Sigmoid colon (tissue), 7 donors: ENCODE measurements at places on chromosomes 1 and 21. TPM values are rescaled to one million over a fixed set of nuclear protein-coding genes. Genes with fewer than 3 reads are reported as not detected.

GRCh38 chr1:26372039-26372438 lies 511 bp downstream of the ZNF683 start:
- no peak for DNase-seq

DNA sequence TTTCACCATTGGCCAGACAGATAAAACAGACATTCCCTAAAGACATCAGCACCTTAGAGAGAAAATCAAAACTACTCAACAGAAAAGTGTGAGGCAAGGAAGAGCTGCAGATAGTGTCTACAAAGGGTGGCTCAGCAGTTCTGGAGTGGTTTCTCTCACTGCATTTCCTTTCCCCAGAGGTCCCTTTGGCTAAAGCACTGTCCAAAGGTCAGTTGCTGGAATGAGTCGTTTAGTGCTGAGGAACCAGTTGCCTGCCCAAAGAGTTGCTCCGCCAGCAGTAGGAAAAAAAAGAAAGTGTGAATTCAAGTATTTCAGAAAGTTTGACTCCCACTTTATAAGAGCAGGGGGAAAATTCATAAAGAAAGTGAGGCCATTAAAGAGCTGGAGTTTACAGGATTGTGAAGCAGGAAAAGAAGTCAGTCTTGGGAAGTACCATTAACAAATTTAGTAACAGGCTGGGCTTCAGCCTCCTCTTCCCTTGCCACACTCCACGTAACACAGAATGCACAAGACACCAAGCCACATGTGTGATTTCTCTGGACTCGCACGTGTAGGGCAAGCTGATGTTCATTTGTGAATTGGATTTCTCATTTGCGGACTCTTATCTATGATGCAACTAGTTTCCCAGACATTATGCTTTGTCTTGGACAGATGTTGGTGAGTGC lies 122.2 kb downstream of the RUNX1 start:
- DNase-seq = no peak

- DNase-seq = no peak
Observed at GRCh38 chr1:153711026-153711425, 16.8 kb upstream of the INTS3 start.

GRCh38 chr21:43211760-43212115 lies 42.9 kb downstream of the CRYAA start:
- DNase-seq = peak; percentile 51

DNA sequence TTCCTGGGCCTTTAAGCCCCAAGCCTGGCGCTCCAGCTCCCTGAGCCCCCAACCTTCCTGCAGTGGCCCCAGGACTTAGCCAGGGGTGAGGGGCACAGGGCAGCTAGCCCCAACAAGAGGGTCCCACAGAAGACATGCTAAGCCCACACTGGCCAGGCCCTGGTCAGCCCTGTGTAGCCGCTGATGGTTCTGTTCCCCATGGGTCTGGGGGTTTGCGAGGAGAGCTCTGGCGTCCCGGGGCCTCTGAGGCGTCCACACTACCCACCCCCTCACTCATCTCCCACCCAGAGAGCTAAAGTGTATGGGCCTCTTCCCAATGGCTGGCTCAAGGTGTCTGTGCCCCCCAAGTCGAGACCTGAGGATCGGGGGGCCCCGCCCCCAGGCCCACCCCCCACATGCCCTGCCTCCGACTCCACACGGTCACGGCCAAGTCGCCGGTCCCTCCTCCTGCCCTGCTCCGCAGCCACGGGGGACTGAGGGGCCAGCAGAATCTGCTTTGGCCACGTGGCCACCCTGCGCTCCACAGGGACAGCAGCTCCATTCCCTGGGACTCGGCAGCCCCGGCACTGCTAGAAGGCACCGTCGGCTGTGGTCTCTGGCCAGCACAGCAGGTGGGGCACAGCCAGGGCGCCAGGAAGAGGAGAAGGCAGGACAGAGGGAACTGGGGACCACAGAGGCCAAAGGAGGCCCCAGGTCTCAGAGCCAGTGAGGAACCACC lies 7.8 kb downstream of the TNFRSF18 start:
- no peak for DNase-seq

The SLAMF1 gene
- polyA plus RNA-seq = not detected

The HFM1 gene
- 0.16 TPM for polyA plus RNA-seq

The SPTA1 gene
- not detected for polyA plus RNA-seq
